ENCODE measurements at places on chromosomes 12 and 14.

DNA sequence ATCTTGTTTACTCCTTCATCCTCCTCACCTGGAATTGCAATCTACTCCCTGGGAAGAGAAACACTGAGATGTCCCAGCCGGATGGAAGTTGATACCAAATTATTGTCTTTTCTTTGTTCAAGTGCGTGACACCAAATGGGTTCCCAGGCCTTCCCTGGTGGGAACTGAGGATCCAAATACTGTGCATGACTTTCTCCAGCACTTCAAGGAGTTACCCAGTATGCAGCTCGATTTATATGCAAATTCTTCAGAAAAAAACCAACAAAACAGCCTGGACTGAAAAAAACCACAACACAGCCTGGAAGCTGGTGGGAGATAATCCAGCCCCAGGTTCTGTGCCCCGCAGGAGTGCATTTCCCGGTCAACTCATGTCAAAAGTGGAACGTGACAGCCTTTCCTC lies 310.6 kb downstream of the GLT1D1 start:
- DNase-seq, result no peak

- DNase-seq, result no peak
These were observed 35.5 kb upstream of the RERG start for GRCh38 chr12:15256761-15257160.

GRCh38 chr14:95442633-95443021 lies 73.8 kb downstream of the SYNE3 start:
- peak; percentile 9 for DNase-seq

- DNase-seq, result no peak
These were observed 53.0 kb downstream of the MSRB3 start for GRCh38 chr12:65331456-65331855.

DNA sequence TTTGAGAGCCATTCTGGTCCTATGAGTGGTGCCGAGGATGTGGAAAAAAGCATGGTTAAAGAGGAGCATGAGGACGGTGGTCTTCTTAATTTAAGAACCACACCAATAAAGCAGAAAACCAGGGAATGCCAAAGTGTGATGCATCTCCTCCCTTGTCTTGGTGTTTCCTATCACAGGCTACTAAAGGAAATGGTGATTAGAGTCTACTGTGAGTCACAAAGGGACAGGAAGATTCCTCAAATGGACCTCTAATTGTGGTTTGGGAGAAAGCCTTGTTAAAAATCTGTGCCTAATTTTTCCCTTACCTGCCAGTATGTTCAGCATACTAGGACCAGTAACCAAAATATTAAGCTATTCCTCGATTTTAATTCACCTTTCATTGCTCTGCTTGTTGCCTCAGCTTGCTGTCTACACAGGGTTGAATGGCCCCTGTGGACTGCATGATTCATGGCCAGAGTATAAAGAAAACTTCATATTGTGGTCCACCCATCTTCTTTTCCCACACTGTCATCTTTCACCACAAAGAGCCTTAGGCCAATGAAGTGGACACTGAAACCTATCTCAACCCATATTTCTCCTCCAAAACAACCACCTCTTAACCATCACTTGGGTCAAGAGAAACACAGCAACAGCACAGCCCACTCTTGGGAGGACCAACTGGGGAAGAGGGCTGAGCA lies 38.8 kb downstream of the DIO2 start:
- DNase-seq, result no peak

DNA sequence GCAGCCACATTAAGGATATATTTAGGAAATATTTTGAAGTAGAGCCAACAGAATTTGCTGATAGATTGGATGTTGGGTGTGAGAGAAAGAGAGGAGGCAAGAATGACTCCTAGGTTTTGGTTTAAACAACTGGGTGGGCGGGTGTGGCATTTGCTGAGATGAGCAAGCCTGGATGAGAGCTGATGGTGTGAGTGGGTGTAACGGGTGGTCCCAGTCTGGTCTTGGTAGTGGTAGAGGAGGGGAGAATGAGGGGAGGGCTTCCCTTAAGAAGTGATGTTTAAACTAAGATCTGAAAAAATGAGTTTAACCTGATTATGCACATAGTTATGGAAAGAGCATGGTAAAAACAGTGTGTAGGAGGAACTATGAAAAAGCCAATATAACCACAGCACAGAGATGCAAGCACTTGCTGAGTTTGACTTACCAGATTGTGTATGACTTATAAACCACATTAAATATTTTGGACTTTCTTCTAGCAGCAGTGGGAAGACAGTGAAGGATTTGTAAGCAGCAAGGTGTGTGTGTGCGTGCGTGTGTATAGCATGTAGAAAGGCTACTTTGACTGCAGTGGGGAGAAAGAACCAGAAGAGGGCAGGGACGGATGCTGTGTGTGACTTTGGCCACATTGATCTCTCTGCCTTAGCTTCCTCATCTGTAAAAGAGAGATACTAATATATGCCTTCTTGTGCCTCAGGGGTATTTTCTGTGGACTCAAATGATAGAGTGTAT lies 139.7 kb downstream of the PRIMA1 start:
- DNase-seq, result no peak

DNA sequence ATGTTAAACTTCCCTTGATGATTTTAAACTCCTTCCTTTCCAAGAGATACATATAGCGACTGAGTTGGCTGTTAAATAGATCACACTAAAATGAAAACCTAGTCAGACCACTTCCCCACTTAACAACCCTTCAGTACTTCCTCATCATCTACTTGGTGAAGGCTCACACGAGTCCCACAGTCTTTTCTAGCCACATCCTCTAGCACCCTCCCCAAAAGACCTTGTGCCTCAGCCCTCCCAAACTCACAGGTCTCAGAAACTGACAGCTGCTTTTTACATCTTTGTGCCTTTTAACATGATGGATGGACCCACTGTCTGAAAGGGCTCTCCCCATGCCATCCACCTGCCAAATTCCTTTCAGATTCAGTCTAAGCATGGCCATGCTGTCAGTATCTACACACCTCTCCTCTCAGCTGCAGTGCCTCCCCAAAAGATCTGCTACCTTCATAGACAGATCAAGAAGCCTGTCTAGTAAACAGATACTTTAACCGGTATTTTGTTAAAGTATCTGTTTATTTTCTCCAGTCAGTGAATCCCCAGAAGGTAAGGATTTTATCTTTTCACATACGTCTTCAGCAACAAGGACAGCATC lies 65.1 kb upstream of the GPHB5 start:
- no peak for DNase-seq

GRCh38 chr14:104512061-104512460 lies 67.5 kb upstream of the C14orf180 start:
- no peak for DNase-seq

GRCh38 chr12:18443768-18444437 lies 182.6 kb downstream of the PIK3C2G start:
- DNase-seq, result no peak

DNA sequence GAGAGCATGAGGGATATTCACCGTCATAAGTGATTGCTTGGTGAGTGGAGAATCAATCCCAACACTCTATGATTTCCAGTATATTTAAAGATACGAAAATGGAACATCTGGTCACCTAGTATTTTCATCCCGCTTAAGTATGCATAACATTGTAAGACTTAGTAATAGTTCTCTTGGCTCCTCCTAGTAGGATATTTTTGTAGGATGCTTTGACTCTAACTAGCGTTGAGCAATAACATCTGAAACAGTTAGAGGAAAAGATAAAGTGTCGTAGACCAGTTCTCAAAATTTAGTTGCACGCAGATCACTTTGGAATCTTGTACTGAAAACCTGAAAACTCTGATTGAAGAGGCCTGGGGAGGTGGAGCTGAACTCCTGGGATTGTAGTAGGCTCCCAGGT lies 7.6 kb downstream of the SAMD4A start:
- DNase-seq, result no peak

DNA sequence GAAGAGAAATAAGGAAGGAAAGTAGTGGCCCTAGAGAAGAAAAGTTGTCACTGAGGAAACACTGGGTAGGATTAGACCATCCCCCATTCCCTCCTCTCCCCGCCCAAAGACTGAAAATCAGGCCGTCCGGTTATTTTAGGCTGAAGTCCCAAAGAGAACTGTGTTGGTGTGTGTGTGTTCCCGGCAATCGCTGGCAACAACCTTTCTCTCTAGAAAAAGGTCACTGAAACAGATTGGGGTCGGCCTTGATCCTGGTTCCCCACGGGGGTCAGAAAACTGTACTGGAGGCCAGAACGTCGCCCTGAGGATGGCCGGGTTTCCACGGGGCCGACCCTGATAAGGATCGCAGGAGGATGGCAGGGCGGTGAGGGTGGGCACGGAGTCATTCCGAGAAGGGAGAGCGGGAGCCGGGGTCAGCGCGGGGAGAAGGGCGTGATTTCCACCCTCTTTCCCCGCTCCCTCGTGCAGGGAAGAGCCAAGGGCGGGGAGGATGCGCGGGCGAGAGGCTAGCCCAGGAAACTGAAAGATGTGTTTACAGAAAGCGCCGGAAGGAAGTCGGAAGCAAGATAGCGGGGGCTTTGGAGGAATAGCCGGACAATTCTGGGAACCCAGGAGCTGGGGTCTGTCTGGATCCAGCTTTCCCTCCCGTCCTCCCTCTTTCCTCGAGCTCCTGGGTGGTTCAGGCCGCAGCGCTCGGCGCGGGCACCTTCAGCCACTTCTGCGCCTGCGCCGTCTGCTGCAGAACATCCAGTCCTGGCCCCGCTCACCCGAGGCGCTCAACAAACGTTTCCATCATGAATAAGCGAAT lies 25.3 kb upstream of the SPTLC2 start:
- no peak for DNase-seq

DNA sequence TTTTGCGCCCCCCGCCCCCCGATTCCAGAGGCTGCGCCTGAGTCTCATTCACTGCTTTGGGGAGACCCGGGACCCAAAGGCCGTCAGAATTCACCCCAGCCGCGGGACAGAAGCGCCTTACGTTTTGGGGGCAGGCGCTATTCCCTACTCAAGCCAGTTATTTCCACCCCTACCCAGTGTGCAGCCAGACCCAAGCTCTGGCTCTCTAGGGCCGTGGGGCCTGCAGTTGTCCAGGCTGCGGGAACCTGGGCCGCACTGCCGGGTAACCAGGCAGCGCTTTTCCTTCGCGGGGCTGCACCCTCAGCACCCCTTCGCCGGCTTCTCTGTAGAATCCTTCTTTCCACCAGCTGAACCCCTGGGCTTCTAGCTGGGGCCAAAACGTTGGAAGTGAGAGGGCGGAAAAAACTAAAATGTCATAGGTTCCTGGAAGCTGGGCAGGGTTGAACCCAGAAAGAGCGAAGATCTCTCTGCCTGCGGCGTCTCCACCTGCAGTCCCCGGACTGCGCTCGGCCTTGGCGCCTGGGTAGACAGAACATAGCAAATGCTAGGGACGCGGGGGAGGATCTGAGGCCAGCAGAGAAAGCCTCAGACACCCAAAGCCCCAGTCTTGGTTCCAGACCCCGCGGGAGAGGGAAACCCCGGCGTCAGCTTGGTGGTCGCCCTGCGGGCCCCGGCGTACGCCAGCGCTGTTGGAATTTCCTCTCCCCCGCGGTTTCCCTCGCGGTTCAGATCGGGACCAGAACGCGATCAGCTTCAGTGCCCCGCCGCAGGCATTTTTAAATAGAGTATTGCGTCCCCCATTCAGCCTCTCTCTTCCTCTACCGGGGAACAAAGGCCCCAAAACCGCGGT lies 18.3 kb downstream of the TBX3 start:
- DNase-seq, result no peak

DNA sequence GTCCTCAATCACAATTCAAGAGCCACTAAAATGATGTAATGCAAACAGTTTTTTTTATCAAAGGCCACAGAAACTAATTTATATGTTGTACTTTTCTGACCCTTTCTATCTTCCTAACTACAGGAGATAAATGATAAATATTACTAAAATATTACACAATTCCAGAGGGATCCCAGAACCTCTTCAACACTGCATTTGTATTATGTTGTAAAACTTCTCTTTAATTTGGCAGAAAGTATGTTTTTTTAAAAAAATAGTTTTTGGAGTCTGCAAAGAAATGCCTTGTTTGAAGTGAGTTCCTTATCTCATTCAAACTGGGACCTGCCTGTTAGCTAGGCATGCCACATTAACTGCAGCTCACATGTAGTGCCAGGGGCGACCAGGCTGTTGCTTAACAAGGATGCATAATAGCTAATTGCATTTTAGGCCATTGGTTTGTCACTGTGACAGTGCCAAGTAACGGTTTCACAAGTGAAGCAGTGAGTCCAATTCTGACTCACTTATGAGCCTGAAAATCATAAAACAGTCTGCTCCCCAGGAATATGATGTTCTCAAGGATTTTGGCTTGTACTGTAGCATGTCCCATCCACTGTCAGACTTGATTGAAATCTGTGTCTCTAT lies 266.9 kb downstream of the KTN1 start:
- DNase-seq, result no peak

GRCh38 chr12:88411689-88412088 lies 168.6 kb downstream of the KITLG start:
- no peak for DNase-seq

- no peak for DNase-seq
These were observed 76.8 kb downstream of the HSD17B6 start for GRCh38 chr12:56839915-56840325.

DNA sequence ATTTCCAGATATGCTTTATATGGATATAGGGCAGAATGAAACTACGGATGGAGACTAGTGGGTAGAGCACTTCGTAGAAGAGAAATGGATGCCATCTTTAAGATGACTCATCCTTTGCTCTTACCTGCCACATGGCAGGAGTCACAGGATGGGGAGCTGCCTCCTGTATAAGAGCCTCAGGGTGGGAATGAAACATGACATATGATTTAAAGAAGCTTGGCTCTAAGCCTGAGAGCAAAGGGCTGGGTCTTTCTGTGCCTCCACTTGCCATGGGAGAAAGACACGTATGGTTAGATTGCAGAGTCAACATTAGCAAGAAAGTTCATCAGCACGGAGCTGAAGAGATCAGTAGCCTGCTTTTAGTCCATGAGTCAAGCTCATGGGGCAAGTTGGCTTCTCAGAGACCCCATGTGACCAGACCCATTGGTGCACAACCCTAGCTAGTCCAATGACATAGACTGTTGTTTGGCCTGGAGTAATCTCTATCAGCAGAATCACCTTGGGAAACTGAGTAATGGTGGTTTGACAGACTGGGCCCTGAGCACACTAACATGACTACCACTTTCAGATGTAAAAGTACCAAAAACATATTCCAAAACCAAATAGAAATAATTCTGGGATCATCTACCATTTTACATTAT lies 38.1 kb upstream of the IL22 start:
- DNase-seq, result no peak

GRCh38 chr14:34184126-34184525 lies 233.3 kb upstream of the EGLN3 start:
- DNase-seq, result no peak

GRCh38 chr14:36450550-36450949 lies 69.5 kb downstream of the NKX2-1 start:
- no peak for DNase-seq

GRCh38 chr14:37490607-37491006 lies 104.4 kb downstream of the FOXA1 start:
- no peak for DNase-seq

DNA sequence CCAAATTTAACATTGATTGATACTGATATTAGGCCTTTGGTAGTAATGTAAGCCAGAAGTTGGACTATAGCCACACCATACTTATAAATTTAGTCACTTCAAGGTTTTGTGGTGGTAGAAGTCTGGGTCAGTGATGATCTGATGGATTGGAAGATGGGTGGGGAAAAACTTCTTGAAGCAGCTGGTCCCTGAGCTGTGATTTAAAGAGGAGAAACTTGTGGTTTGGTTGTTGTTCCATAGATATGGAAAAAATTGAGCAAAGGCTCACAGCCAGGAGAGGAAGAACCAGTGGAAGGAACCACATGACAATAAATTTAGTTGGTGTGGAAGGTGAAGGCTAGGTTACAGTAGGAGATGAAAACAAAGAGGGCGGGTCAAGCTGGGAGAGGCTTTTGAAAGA lies 26.1 kb downstream of the PTHLH start:
- no peak for DNase-seq
